ENCODE measurements at places on chromosomes 6 and 20.

DNA sequence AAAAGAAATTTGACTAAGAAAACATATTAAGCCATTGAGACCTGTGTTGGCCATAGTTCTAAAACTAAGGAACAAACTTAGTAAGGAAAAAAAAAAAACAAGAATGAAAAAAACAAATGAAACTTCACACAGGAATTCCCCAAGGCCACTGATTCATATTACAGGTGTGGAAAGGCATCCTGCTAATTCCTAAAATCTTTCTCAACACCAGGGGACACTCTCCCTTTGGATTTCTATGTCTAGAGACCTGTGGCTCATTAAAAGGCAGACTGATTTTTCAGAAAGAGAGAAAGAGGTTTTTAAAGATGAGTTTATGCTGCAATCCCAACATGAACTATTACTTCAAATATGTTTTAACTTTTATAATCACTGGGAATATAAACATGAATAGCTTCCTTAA, at the start of gene OR12D1:
Gene OR12D1, plus strand, starts transcription at position 341 of the 400 bp plus-strand sequence.
- DNase-seq: no peak

GRCh38 chr6:160871320-160871719, 120.2 kb upstream of the MAP3K4 start:
- no peak for DNase-seq

DNA sequence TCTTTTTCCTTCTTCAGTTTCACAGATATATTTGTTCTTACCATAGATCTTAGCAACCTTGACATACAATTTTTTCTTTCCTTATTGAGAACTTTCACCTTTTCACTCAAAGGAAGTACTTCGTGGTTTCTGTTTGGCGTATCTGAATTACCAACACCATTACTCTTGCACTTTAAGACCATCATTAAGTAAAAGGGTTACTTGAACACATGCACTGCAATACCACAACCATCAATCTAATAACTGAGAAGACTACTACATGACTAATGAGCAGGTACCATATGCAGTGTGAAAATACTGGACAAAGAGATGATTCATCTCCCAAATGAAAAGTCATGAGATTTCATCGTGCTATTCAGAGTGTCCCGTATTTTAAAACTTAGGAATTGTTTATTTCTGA, 21.7 kb upstream of the SENP6 start:
- no peak for DNase-seq

GRCh38 chr20:62952968-62953838, 694 bp downstream of the SLC17A9 start:
- no peak for DNase-seq

GRCh38 chr20:59784365-59784764, 149.1 kb downstream of the SYCP2 start:
- DNase-seq: no peak

DNA sequence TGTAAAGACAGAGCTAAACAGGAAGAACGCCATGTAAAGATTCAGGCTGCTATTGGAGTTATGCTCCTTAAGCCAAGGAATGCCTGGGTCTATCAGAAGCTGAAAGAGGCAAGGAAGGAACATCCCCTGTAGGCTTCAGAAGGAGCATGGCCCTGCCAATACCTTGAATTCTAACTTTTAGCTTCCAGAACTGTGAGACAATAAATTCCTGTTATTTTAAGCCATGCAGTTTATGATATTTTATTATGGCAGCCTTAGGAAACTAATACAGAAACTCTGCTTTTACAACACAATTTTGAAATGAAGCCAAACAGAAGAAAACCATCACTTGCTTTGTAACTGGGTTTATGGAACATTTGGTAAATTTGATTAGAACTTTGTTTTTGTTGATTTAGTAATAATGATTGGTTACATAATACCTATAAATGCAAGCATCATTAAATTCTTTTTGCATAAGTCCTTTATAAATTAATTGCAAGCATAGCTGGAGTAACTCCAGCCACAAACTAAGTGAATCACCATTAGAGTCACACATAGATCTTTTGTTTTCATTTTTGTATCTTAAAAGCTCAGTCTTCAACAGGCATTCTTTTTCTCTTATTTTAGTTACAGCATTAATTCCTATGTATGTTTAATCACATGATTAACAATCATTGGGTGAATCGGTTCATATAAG, 33.5 kb upstream of the TSPYL1 start:
- DNase-seq: no peak

GRCh38 chr6:154233383-154233782, 123.2 kb downstream of the IPCEF1 start:
- DNase-seq: no peak

DNA sequence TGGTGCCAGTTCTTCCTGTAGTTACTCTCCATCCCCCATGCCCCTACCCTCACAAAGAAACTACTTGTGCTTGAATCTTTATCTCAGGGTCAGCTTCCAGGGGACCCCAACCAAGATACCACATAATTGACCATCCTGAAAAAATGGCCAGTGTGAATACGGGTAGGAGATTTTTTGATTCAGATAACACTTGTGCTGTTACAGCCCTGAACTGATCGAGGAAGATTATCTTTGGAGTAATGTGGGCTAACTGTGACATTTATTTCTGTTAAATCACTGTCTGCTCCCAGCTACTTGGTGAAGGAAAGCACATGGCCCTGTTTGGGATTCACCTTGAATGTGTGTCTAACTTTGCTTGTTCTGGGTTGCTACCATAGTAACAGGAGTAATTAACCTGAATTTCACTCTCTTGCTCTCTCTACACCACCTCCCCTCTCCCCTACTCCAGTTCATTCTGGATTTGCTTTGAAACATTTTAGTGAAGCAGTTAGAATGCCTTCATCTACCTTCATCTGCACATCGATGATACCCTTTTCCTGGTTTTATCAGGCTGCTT, 219.6 kb upstream of the CHD6 start:
- DNase-seq: no peak

- no peak for DNase-seq
Observed at GRCh38 chr6:157555455-157556143, 174.6 kb downstream of the ZDHHC14 start.

DNA sequence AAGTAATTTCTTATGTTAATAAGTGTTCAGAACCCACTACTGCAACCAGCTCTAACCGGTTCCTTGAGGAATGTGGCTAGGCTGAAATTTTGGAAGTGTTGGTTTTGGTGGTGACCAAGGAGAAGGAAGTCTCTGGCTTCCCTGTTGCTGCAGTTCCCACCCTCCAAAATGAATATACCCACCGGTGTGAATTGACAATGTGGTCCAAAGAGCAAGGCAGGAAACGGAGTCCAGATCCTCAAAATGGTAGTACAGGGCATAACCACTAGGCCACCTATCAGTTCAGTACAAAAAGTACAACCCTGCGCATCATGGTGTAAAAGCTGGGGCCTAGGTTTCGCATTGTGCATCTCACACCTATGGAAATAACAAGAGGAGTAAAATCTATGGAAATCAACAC, 2.8 kb downstream of the ADNP start:
- no peak for DNase-seq

GRCh38 chr6:46128476-46128875, 1.3 kb upstream of the ENPP4 start:
- DNase-seq: no peak

DNA sequence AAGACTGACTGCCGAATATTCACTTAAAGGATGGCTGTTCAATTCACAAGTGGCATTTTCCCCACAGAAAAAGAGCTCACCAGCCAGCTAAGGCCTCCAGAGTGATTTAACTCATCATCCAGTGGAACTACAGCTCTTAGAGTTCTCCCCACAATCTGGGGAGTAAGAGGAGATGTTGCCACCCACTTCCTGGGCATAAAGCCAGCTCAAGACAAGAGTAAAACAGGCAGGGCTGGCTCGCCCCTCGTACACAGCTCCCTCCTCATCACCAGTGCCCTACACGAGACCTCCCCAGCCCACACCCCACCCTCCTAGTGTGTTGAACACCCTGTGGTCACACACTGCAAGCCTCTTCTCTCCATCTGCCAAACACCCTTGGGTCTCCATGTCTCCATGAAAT, 47.2 kb upstream of the IPCEF1 start:
- no peak for DNase-seq

DNA sequence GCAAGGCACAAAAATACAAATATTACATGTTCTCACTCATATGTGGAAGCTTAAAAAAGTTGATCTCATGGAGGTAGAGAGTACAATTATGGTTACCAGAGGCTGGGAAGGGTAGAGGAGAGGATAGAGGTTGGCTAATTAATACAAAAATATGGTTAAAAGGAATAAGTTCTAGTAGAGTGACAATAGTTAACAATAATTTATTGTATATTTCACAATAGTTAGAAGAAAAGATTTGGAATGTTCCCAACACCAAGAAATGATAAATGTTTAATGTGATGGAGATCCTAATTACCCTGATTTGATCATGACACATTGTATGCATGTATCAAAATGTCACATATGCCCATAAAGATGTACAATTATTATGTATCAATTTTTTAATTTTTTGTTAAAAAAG, 1.8 kb downstream of the ALDH8A1 start:
- DNase-seq: no peak

GRCh38 chr6:169799474-169799926, 48.1 kb downstream of the ERMARD start:
- no peak for DNase-seq

GRCh38 chr6:72941751-72942150, 283.5 kb downstream of the KHDC1L start:
- no peak for DNase-seq

- DNase-seq: no peak
Observed at GRCh38 chr6:127352524-127352923, 9.1 kb upstream of the ECHDC1 start.

GRCh38 chr6:119323478-119323877, 26.1 kb downstream of the MAN1A1 start:
- DNase-seq: no peak

DNA sequence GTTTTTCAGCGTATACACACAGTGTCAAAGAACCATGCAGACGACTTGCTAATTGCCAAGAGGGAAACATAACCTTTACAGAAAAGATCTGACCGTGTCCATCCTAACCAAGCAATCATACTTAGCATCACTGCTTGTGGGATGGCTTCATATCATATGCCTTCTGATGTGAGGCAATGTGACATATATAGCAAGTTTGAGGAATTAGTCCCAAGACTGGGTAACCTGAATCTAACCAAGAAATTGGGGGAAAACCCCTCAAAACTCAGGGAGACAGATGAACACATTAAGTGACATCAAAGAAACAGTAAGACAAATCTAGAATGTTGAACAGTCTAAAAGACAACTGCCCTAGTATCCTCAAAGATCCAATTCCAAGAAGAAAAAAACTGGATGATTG, 18.4 kb downstream of the GNL1 start:
- no peak for DNase-seq

- no peak for DNase-seq
Observed at GRCh38 chr20:53814060-53814459, 220.4 kb upstream of the ZNF217 start.

- DNase-seq: no peak
Observed at GRCh38 chr6:40674170-40674569, 87.0 kb upstream of the LRFN2 start.

- DNase-seq: no peak
Observed at GRCh38 chr6:144189351-144189750, 39.0 kb downstream of the STX11 start.

- DNase-seq: no peak
Observed at GRCh38 chr6:4664117-4664626, 112.0 kb upstream of the CDYL start.

GRCh38 chr6:161908872-161909271, 635.0 kb upstream of the AGPAT4 start:
- no peak for DNase-seq

GRCh38 chr20:36093025-36093803, 61.3 kb upstream of the EPB41L1 start:
- DNase-seq: peak; percentile 11

All from activated naive CD8-positive, alpha-beta T cell treated with anti-CD3 and anti-CD28 coated beads, Interleukin-2, amount 50 U/mL, for 16 hours (primary cell).